ENCODE measurements at places on chromosomes 1 and 21.

DNA sequence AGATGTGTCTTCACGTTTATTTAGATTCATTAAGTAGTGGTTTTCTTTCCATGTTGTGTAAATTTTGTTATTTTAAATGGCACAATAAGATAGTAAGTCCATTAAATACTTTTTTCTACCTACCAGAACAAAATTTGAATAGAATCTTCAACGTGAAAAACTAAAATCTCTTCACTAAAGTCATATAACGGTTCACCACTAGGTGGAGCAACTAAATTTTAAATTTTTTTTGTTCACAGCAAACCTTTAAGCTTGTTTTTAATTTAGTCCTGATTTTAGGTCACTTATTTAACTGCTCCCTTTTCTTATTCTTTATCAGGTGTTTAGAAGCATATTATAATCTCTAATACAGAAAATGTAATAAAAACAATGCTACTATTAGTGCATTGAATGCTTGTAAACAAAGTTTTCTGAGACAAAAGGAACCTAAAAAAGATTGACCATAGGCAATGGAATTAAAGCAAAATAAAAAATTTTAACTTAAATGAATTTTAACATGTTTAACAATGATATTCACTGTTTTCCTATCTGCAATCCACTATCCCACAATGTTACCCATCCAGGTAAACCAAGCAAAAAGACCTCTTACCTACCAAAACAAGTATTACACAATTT is 28.3 kb upstream of the PKN2 start:
- no peak for DNase-seq

GRCh38 chr1:181016563-181016962 is 6.1 kb downstream of the STX6 start:
- DNase-seq: no peak

- DNase-seq: no peak
Measured at GRCh38 chr21:18350216-18350615, 53.4 kb downstream of the TMPRSS15 start.

- no peak for DNase-seq
Measured at GRCh38 chr1:223714849-223715603, 2.7 kb downstream of the CAPN2 start.

DNA sequence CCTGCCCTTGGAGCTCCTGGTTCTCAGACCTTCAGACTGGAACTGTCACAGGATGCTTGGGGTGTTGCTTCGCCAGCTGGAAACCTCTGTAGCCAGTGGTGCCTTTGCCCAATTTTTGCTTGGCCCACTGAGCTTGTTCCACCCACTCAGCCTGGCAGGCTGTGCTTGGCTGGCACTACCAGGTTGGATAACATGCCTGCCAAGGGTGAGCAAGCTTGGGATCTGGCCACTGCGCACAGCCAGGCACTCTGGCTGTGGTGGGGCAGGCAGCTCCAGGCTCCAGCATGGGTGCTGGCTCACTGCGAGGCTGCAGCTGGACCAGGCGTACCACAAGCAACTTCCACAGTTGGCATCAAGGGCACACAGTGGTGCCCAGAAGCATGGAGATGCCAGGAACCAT is 967.8 kb upstream of the NCAM2 start:
- DNase-seq: no peak

DNA sequence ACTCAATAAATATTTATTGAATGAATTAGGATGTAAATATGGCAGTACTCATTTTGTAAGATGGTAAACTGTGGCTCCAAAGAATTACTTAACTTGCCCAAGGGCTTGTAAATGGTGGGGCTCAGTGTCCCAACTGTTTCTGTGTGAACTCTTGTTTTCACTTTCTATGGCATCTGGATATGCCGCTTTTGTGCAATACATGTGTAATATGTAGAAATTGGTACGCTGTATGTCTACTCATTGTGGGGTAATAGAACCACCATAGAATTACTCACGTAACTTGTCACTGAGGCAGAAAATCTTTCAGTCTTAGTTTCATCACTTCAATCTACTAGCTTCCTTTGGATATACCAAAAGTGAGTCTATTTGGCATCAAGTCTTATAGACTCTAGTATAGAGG is 977 bp downstream of the PRPF3 start:
- no peak for DNase-seq

DNA sequence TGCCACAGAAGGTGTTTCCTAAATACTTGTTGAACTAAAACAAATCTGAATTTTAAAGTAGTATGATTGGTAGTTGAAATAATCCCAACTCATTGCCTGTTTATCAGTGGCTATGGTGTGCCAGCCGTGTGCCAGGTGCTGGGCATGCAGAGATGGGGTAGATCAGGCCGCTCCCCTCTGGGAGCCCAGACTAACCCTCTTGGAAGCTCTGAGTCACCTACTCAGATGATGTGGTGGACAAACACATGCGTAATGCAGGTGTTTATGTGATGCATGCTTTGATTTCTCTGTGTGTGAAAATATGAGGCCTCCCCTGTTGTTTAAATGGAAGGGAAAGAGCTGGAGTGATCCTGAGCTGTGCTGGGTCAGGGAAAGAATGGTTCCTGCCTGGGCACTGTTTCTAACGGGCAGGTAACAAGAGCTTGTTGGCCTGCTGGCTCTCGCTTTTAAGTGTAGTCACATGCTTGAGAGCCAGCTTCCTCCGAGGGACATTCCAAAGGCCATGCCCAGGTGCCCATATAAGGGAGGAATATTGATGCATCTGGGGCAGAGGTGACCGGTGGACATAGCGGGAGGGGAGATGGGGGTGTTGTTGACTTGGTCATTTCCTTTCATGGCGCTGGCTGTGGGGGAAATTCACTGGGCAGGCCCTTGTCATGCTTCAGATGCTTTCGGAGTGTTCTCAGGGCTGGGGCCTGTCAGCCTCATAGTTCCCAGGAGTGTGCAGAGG is 10.2 kb downstream of the MFN2 start:
- no peak for DNase-seq

- DNase-seq: no peak
Measured at GRCh38 chr1:185652348-185652747, 81.8 kb upstream of the HMCN1 start.

GRCh38 chr1:198678901-198679329 is 40.1 kb downstream of the PTPRC start:
- DNase-seq: no peak

All from left forelimb (tissue), 1 donor.